ENCODE measurements at places on chromosomes 13 and 19. TPM values are rescaled to one million over a fixed set of nuclear protein-coding genes. Genes with fewer than 3 reads are reported as not detected.

DNA sequence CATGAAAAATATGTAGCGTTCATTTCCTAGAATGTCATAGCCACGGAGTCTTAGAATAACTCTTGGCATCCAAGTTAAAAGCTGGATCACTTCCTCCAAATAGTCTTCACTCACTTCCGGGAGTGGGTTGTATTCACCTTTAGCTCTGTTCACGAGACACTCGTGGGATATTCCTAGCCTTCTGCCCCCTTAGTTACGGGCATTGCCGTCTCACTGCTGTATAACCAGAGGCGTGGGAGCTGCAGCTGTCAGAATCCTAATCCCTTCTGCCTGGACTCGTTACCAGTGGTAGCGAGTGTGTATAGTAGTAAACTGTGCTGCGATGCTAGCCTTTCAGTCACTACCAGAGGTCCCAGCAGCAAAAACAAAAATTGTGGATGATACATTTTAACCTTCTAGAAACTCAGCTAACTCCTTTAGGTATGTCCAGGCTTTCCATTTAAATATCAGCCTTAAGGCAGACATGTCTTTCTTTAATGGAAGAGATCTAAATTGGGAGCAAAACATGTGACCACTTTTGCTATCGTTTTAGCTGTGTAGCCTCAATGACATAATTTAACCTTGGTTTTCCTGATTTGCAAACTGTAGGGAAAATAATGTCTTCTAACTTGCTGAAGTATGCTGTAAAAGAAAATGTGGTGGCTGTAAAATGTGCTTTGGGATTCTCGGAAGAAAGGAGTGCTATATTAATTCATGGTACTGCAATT lies 34.1 kb downstream of the ERCC5 start:
- no peak overlapping the region for H3K4me3 ChIP-seq
- no peaks in the 10 kb centered on the region for H3K27me3 ChIP-seq
- DNase-seq, result no peak
- H3K36me3 ChIP-seq, result peaks cover 28% of the 10 kb centered on the region

GRCh38 chr13:99256709-99257108 lies 1.5 kb downstream of the GPR18 start:
- no peaks in the 10 kb centered on the region for H3K36me3 ChIP-seq
- no peak for DNase-seq
- no peak overlapping the region for H3K4me3 ChIP-seq

DNA sequence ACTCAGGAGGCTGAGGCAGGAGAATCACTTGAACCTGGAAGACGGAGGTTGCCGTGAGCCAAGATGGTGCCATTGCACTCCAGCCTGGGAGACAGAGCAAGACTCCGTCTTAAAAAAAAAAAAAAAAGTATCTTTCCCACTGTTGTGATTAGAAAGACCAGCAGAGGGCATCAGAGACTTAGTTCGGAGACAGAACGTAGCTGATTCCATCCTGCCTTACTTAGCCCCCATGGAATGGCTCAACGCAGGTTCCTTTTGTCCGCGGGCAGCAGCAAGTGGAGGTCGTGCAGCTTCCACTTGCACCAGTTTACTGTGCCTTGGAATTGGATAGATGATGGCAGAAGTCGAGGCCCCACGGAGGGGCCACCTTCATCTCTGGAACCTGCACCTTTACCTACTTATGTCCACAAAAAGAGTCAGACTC lies 8.1 kb downstream of the TIMM29 start:
- H3K36me3 ChIP-seq, result peaks cover 4% of the 10 kb centered on the region
- DNase-seq, result no peak
- H3K4me3 ChIP-seq, result no peak overlapping the region
- H3K27ac ChIP-seq, result peak overlapping the region; percentile 51
- no peaks in the 10 kb centered on the region for H3K27me3 ChIP-seq

UHRF1 gene
- total RNA-seq, result 0.36 TPM

CACNG7 gene
- not detected for total RNA-seq

YJEFN3 gene
- total RNA-seq, result 3.1 TPM

NRTN gene
- 12.2 TPM for total RNA-seq

All from sigmoid colon (tissue), 7 donors.